ENCODE measurements at places on chromosomes 2 and 18.

DNA sequence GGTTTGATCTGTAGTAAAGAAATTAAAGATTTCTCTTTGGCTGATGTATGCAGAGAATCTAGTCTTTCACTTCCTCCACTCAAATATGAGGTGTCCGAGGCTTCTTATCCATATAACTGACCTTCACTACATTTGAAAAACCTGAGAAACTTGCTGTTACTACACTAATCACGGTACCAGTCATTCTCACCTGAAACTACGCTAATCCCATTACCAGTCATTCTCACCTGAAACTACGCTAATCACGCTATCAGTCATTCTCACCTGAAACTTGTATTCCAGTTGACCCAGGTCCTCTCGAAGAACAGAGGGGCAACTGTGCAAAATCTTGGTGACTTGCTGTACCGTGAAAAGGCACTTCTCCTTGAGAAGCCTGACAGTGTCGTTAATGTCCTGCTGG lies 5.1 kb downstream of the MTERF4 start:
- H3K27me3 ChIP-seq: no peaks in the 10 kb centered on the region
- H3K27ac ChIP-seq: no peak overlapping the region
- DNase-seq: no peak
- peaks cover 16% of the 10 kb centered on the region for H3K4me1 ChIP-seq

DNA sequence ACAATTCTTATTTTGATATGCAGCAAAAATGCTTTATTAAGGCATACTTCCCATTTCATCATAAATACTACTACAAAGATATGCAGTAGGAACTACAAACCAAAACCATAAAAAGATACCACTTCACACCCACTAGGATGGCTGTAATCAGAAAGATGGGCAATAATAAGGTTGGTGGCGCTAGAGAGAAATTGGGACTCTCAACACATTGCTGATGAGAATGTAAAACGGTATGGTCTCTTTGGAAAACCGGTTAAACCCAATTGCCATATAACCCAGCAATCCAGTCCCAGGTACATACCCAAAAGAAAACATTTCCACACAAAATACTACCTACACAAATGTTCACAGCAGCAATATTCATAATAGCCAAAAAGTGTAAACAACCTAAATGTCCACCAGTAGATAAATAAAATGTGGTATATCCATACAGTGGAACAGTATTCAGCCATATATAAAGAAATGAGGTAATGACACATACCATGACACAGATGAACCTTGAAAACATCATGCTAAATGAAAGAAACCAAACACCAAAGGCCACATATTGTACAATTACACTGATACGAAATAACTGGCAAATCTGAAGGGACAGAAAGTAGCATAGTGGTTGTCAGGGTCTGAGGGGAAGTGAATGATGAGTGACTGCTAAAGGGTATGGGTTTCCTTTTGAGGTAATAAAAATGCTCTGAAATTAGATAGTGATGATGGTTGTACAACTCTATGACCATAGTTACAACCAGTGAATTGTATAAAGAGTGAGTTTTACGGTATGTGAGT lies 12.7 kb downstream of the SP3 start:
- DNase-seq: no peak
- peaks cover 16% of the 10 kb centered on the region for H3K4me1 ChIP-seq
- H3K4me3 ChIP-seq: no peak overlapping the region
- no peak overlapping the region for H3K27ac ChIP-seq
- H3K36me3 ChIP-seq: peaks cover 22% of the 10 kb centered on the region

- H3K27me3 ChIP-seq: no peaks in the 10 kb centered on the region
- no peak overlapping the region for H3K27ac ChIP-seq
- no peak overlapping the region for H3K4me3 ChIP-seq
- H3K36me3 ChIP-seq: no peaks in the 10 kb centered on the region
These were observed 7.1 kb downstream of the CAPN13 start for GRCh38 chr2:30800159-30800558.

DNA sequence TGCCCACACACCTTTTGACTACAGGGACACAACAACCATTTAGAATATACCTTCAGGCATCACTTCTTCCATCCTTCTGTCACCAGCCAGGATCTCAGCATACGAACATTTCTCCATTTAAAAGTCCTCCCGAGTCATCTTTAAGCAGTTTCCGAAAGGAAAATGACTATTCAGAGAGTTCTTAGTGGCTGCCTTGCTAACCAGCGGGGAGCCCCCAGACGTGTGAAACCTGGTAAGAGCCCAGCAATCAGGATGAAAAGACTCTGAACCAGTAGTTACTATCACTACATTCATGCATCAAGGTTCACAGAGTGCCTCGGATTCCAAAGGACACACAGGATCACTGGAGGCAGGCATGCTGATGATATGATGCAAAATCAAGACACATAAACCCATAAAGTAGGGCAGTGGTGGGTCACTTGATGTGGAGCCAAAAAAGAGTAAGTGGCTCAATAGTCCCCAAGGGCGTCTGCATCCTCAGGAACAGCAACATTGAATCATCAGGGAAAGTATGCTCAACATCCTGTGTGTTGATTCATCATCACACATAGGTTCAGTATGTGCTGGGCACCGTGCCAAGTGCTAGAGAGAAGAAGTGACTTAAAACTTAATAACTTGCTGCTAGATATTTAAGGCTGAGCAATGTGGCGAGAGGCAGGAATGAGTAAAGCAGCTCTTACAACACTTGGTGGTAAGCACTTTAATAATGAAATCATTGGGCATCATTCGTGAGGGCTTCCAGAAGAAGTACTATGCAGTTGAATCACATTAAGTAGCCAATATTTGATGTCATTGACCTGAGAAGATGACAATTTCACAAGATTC lies 4.4 kb downstream of the CCL20 start:
- no peak for DNase-seq
- H3K27ac ChIP-seq: no peak overlapping the region
- no peaks in the 10 kb centered on the region for H3K27me3 ChIP-seq
- H3K4me1 ChIP-seq: no peaks in the 10 kb centered on the region

- H3K4me3 ChIP-seq: no peak overlapping the region
- no peaks in the 10 kb centered on the region for H3K36me3 ChIP-seq
- no peaks in the 10 kb centered on the region for H3K27me3 ChIP-seq
- no peak overlapping the region for H3K27ac ChIP-seq
- no peaks in the 10 kb centered on the region for H3K4me1 ChIP-seq
- DNase-seq: no peak
These were observed 31.9 kb downstream of the DSC3 start for GRCh38 chr18:31010601-31011000.

DNA sequence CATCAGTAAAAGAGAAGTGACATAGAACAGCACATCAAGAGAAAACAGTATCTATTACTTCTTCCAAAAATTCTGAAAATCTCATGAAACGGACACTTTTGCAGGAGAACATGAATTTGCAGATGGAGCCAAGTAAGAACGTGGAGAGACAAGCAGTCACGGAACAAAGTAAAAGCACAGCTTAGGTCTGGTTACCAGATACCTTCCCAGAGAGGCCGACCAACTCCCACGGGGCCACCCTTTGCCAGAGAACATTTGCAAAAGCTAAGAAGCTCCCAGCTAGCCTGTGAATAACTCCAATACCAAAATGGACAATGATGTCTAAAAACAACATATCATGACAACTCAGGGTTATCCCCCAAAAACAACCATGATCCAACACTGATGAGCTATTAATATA lies 38.9 kb downstream of the THAP4 start:
- no peaks in the 10 kb centered on the region for H3K27me3 ChIP-seq
- H3K27ac ChIP-seq: no peak overlapping the region
- H3K4me1 ChIP-seq: no peaks in the 10 kb centered on the region
- no peak overlapping the region for H3K4me3 ChIP-seq

GRCh38 chr2:104388296-104388695 lies 465.6 kb upstream of the POU3F3 start:
- H3K36me3 ChIP-seq: no peaks in the 10 kb centered on the region
- H3K27ac ChIP-seq: no peak overlapping the region
- DNase-seq: no peak
- no peak overlapping the region for H3K4me3 ChIP-seq
- no peaks in the 10 kb centered on the region for H3K4me1 ChIP-seq
- no peaks in the 10 kb centered on the region for H3K27me3 ChIP-seq

DNA sequence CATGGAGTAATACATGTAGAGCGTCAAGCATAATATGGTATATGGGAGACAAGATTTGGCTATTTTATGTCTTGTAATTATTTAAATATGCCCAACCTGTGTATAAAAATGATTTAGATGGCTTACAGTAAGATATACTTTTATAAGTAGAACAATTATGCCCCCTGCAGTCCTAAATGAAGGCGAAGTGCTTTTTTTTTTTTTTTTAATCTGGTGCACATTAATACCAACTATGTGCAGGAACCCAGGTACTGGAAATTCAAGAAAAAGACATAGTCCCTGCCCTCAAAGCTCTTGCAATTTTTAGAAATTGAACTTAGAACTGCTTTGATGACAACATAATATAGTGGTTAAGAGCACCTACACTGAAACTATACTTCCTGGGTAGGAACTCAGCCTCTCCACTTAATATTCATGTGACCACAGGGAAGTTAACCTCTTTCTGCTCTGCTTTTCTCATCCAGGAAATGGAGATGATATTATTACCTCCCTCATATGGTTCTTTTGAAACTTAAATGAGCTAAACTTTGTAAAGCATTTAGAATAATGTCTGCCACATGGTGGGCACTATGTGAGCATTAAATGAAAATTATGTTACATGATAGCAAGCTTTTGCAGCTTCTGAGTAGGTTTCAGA lies 38.1 kb downstream of the AFTPH start:
- H3K4me3 ChIP-seq: no peak overlapping the region
- H3K27ac ChIP-seq: no peak overlapping the region
- DNase-seq: peak; percentile 24
- peaks cover 13% of the 10 kb centered on the region for H3K4me1 ChIP-seq
- no peaks in the 10 kb centered on the region for H3K36me3 ChIP-seq
